ENCODE measurements at places on chromosomes 7 and 10. TPM values are rescaled to one million over a fixed set of nuclear protein-coding genes. Genes with fewer than 3 reads are reported as not detected.
A peak's percentile ranks its signal among the peaks of the same experiment; 100 is the strongest.

DNA sequence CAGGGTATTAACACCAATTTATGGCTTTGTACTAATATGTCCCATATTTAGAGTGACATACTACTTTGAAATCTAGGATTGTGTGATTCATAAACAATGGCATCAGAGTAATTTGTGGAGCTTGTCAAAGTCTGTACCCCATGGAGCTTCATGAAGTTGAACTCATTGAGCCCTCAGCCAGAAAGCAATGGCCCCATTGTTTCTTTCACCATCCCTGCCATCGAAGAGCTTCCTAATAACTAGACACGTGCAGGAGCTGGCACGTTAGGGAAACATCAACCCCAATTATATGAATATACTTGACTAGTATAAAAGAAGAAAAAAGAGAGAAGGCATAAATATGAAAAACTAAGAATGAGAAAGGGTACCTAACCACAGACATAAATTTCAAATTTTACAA is 206.6 kb downstream of the CXCL12 start:
- DNase-seq: no peak

DNA sequence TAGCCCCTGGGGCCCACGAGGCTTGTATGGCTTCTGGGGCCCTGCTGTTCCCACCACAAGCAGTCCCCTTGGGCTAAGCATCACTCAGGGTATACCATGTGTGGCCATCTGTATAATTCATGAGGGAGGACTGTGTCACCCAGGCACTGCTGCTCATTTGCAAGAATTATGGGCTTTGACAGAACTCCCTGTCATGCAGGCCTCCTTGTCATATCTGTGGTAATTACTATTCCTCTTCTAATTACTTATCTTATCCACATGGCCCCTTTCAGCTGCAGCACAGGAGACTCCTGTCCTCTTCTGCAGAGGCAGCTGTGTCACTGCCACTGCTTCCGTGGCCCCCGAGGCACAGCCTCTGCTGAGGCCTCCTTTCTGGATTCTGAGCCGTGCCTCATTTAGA is 46.3 kb downstream of the LRMDA start:
- DNase-seq: no peak

DNA sequence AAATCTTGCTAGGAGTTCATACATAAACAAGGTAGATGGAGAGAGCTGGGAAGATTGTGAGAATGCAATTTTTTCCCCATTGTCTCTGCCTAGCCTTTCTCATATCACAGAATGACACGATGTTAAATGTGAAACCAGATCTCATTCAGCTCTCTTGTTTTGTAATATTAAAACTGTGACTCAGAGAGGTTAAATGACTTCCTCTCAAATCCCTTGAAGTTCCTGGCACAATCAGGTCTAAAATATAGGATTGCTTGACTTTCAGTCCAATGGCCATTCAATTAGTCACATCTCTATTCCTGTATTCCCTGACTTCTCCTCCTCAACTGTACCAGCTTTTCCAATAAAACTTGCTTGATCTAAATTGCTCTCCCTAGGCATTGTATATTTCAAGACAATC is 3.1 kb downstream of the ANKRD22 start:
- peak; percentile 68 for DNase-seq

GRCh38 chr7:19405541-19405940 is 260.3 kb upstream of the FERD3L start:
- DNase-seq: no peak

DNA sequence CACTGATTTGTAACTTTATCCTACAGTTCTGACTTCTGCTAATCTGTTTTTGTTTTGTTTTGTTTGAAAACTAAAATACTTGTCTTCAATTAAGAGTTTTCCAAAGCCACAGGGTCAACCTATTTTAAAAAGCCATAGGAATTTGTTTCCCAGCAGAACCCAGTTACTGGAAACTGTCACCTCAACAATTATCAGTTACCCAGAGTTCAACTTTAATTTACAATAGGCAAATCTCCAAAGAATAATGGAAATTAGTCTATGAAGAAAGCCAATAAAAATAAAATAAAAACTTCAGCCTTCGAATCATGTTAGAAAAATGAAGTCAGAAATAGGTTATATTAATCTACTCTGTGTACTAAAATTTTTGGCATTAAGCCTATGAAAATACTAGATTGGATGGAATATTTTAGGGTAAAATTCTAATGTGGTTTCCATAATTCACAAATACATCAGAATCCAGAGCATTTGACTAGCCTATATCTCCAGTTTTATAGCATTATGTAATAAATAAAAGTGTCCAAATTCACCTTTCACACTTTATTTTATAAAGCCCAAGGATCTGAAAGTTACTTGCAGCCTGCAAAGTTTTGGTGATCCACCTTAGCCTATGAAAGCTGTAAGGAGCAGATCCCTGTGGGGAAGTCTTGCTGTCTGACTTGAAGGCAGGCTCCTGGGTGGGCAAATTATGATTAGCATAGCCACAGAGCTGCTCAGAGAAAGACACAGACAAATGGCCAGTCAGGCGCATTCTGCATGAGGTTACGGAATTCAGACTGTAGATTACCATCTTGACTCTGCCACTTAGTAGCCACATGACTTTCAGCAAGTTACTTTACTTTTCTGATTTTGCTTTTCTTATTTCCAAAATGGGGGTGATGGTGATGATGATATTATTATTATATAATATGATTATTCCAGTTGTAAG is 250.0 kb upstream of the HGF start:
- DNase-seq: no peak

- no peak for DNase-seq
These were observed 12.0 kb downstream of the EVX1 start for GRCh38 chr7:27254625-27255024.

DNA sequence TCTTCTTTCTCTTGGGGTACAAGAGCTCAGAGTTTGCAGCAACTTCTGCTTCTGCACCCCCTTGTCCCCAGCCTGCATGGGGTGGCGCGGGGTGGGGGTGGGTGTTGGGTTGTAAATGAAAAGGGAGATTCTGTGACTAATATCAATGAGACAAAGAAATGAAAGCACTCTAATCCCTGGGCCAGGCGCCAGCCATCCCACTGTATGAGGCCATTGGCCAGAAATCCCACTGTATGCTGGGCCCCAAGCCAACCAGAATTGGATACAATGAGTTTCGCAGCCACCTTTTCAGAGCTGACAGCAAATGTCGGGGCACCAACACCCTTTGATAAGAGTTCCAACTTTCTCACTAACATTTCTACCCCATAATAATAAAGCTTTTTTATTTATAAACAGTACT is 10.9 kb upstream of the PTN start:
- DNase-seq: no peak

DNA sequence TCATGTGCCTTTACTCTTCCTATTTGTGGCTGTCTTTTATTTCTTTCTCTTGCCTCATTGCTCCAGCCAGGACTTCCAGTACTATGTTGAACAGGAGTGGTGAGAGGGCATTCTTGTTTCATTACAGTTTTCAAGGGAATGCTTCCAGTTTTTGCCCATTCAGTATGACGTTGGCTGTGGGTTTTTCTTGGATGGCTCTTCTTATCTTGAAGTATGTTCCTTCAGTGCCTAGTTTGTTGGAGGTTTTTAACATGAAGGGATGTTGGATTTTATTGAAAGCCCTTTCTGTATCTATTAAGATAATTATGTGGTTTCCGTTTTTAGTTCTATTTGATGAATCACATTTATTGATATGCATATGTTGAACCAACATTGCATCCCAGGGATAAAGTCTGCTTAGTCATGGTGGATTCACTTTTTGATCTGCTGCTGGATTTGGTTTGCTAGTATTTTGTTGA is 96.8 kb downstream of the GLCCI1 start:
- no peak for DNase-seq

DNA sequence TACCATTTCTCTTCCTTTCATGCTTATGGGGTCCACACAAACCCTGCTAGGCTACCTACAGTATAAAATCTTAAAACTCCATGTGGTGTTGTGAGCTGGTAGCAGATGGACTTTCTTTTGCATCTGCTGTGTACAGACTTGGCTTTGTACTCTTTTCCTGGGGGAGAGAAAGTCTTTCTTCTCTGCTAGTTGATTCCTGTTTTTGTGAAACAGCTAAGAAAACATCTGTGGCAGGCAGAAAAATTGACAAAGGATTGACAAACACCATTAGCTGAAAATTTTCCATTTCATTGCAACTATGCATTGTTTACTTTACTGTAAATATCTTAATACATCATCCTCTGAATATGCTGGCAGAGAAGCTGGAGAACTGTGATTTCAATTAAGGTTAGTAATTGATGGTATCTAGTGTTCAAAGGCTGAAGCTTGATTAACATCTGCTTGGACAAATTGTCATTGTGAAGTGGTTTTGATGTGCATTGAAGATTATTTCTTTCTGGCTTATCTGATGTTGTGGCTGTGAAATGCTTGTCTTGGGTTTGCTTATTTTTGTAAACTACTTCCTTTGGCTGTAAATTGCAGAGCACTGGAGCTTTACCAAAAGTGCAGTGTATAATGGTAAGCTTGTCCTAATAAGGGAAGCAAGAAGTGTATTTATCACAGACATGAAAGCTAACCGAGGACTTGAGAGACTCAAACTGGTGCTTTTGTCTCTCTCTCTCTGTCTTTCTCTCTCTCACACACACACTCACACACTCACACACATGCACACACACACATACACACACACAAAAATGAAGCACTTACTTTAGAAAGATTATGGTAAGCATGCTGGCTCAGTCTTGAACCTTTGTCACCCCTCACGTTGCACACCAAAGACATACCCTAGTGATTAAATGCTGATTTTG is at the start of gene FOXP2:
FOXP2 (plus strand) TSS at position 660 of the 908 bp plus-strand sequence. CDS start 11,697 bp downstream, outside the sequence.
- peak; percentile 19 for DNase-seq

- no peak for DNase-seq
These were observed 53.9 kb upstream of the LRGUK start for GRCh38 chr7:134073276-134073675.

DNA sequence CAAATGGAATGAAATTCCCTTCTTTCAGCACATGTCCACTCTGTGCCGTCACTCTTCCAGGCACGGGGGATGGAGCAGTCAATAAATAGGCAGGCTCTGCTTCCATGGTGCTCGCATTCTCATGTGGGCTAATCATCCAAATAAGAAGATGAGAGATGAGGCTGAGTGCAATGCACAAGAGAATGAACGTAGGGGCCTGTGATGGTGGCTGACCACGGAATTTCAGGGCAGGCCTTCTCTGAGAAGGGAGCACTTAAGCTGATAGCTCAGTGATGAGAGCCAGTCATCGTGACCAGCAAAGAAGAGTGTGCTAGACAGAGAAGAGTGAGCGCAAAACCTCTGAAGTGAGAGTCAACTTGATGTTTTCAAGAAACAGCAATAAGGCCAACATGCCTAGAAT is 47.9 kb downstream of the TAF3 start:
- DNase-seq: no peak

GRCh38 chr10:71621231-71622153 is 98.1 kb downstream of the C10orf105 start:
- DNase-seq: no peak

GRCh38 chr7:116886543-116887156 is 24.3 kb downstream of the CAPZA2 start:
- DNase-seq: no peak

DNA sequence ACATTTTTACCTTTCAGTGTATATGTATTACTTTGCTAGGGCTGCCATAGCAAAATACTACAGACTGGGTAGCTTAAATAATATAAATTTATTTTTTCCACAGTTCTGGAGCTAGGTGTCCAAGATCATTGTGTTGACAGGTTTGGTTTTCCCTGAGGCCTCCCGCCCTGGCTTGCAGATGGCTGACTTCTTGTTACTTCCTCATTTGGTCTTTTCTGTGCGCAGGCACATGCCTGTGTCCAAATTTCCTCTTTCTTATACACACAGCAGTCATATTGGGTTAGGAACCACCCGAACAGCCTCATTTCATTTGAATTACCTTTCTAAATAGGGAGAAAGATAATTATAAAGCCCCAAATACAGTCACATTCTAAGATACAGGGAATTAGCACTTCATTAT is 521.6 kb upstream of the SORCS1 start:
- DNase-seq: no peak

- no peak for DNase-seq
These were observed 355.0 kb downstream of the GLRX3 start for GRCh38 chr10:130491011-130491692.

DNA sequence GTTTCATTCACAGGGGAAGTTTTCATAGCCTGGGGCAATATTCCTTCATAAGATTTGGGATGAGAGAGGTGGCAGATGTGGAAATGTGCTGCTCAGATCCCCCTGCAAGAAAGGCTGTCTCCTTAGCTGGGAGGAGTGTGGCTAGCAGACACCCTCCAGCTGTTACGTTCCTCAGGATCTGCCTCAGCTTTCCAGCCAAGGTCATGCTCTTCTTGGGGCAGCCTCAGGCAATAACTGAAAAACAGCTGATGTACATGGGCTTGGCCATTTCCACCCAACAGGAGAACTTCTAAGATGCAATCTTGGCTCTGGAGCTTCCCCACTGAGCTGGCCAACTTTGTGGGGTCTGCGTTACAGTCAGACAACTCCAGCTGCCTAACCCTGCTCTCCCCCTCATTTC is 51.3 kb upstream of the SEPTIN7 start:
- no peak for DNase-seq

DNA sequence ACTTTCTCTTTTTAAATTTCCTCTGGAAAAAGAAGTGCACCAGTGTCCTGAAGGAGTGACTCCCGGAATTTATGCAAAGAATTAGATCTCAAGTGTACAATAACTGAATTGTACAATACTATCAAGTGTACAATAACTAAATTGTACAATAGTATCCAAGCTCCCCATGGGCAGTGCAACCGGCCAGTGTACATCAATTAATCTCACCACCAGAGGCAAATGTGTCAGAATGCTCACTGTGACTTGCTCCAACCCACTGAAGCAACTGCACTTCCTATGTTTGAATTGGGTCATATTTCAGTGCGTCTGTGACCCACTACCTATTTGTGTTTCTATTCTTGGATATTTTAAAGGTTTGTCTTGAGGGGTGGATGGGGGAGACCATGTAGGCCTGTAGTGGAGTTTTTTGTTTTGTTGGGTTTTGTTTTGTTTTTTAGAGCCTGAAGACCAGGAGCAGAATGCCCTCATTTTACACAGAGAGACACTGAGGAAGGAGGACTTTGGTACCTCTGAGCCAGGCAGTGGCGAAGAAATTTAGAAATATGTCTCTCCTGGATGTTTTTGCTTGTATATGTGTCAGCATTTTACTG is 78.5 kb upstream of the CTTNBP2 start:
- no peak for DNase-seq

- no peak for DNase-seq
These were observed 98.5 kb downstream of the SLIT1 start for GRCh38 chr10:97087296-97087695.

The WNT8B gene
- not detected for total RNA-seq

The OPN1SW gene
- not detected for total RNA-seq

The CLCN1 gene
- not detected for total RNA-seq

The PRLHR gene
- not detected for total RNA-seq

The IDI2 gene
- total RNA-seq: not detected

The SKIDA1 gene
- total RNA-seq: 0.83 TPM

The KMT2E gene
- total RNA-seq: 74.8 TPM

The PTEN gene
- 76.9 TPM for total RNA-seq

The LCOR gene
- 32.9 TPM for total RNA-seq

The CACNB2 gene
- total RNA-seq: not detected
